ENCODE measurements at places on chromosomes 1 and 21.

- no peak for DNase-seq
Measured at GRCh38 chr1:68101829-68102228, 51.4 kb upstream of the DIRAS3 start.

DNA sequence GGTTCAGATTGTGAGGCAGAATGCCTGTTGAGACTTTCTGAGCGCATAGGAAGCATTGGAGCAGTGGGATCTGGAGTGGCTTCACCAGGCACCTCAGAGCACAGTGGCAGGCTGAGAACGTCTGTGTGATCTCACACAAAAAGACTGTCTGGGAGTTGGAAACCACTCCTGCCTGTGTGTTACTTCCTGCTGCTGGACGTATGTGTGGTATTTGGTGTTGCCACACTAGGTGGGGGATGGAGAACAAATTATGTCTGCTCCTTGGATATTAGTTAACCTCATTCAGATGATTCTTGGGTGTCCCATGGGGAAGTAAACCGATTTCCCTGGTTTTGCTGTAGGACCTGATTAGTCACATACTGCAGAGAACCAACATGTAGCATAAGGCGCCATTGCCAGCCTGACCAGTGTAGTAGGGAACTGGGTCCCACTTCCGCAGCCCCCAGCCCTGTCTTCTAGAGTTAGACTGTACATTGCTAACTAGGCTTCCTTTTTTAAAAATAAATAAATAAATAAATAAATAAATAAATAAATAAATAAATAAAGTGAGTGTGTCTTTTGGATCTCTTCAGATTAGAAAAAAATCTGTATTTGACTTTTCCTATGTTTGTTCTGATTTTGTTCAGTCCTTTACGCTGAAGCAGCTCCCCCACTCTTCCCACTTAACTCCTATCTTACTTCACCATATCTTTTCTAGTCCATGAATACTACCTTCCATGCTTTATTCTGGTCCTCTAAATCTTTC, 26.9 kb downstream of the UCK2 start:
- DNase-seq = peak; percentile 83

DNA sequence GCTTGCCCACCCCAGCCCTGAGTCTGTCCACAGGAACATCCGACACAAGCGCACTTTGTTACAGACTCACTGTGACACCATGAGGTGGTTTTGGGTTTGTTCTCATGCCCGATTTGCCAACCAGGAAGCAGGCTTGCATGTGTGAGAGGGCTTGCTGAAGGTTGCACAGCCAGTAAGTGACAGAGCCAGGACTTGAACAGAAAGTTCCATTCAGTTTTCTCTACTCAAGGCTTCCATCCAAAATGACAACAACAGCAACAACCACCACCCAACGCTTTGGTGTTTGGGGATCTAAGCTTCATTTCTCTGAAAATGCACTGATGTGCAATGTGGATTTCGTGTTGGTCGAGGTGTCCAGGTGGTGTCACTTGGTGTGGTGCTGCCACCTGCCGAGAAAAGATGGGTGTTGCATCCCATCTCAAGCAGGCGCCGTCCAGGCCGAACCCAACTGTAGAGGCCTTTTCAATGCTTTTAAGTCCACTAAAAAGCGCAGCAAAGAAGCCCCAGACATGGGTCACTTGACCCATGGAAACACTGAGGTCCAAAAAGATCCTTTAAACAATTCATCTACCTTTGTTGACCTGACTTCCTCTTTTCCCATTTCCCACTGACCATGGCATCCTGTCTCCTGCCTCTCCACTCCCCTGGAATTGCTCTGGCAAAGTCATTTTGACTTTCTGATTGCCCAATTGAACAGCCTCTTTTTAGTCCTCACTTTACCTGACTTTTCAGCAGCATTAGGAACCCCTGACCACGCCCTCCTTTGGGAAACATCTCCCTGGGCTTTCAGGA, 12.2 kb downstream of the CITED4 start:
- DNase-seq = peak; percentile 27

- no peak for DNase-seq
Measured at GRCh38 chr1:58879464-58879863, 95.6 kb upstream of the JUN start.

DNA sequence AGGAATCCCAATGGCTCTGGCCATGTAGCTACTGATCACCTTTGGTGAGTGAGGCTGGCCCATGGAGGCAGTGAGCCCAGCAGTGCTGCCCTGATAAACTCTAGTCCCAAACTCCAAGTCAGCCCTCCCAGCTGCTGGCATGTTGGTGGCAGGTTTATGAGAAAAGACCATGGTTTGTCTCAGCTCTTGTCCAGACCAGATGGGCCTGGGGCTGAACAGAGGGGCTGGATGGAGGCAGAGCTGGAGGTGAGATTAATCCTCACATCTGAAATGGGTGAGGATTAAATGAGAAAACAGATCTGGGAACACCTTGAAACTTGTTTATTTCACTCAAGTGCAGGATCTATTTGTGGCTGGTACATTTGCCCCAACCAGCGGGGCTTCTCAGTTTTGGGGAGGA, 3.2 kb downstream of the TMEM269 start:
- no peak for DNase-seq

- DNase-seq = no peak
Measured at GRCh38 chr1:15158506-15159165, 5.1 kb downstream of the TMEM51 start.

- no peak for DNase-seq
Measured at GRCh38 chr1:207910591-207911354, at the start of gene CD34. TSS of gene CD34 (minus strand) at chr1:207911125. CDS start at chr1:207911080, 45 bp downstream.

DNA sequence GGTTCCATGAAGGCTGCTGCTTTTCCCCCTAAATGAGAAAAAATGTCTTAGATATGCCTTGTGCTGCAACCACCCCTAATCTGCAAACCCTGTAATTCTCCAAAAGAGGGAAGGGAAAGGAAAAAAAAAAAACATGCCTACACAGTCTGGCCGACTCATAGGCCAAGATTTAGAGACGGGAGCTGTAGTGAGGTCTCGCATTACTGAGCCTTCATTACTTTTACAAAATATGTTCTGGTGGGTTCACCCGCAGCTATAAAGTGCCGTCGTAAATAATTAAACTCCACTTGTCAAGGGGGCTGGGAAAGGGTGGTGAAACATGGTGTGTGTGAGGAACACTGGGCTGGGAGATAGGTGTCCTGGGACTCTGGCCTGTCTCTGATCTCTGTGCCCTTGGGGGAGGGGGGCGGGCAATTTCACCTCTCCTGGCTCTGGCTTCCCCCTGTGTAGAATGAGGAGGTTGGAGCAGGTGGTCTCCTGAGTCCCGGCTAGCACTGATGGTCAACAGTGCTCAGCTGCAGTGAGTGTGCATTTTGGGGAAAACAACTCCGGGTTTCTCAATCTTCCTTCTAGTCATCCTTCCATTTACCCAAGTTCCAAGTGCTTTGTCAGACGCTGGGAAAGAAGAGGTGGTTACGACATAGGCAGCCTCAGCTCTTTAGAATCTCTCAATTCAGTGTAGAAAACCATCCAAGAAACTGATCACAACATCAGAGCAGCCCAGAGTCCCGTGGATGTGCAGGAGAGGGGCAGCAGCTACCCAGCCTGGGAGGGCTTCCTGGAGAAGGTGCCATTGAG, 82.3 kb downstream of the ACTL8 start:
- DNase-seq = no peak

- DNase-seq = no peak
Measured at GRCh38 chr1:45589861-45590260, 6.0 kb downstream of the NASP start.

GRCh38 chr1:243396876-243397275, 141.0 kb downstream of the SDCCAG8 start:
- DNase-seq = no peak

GRCh38 chr1:167022384-167022783, 33.3 kb downstream of the MAEL start:
- no peak for DNase-seq

GRCh38 chr1:239184561-239185244, 201.7 kb upstream of the CHRM3 start:
- no peak for DNase-seq

- no peak for DNase-seq
Measured at GRCh38 chr1:24875991-24876506, 54.0 kb downstream of the RUNX3 start.

- DNase-seq = no peak
Measured at GRCh38 chr1:54080598-54081049, 27.2 kb downstream of the TCEANC2 start.

- DNase-seq = no peak
Measured at GRCh38 chr21:35328856-35329455, 279.9 kb upstream of the RUNX1 start.

Data from inflammatory macrophage treated with lipopolysaccharide for 1 hour (primary cell).